ENCODE measurements at places on chromosomes 7 and 10.

GRCh38 chr7:127930341-127931328, 100.6 kb downstream of the LRRC4 start:
- no peak for DNase-seq

GRCh38 chr10:123882681-123883445, 8.7 kb downstream of the CPXM2 start:
- no peak for DNase-seq

- no peak for DNase-seq
Measured at GRCh38 chr10:29183301-29183945, 105.4 kb upstream of the LYZL1 start.

DNA sequence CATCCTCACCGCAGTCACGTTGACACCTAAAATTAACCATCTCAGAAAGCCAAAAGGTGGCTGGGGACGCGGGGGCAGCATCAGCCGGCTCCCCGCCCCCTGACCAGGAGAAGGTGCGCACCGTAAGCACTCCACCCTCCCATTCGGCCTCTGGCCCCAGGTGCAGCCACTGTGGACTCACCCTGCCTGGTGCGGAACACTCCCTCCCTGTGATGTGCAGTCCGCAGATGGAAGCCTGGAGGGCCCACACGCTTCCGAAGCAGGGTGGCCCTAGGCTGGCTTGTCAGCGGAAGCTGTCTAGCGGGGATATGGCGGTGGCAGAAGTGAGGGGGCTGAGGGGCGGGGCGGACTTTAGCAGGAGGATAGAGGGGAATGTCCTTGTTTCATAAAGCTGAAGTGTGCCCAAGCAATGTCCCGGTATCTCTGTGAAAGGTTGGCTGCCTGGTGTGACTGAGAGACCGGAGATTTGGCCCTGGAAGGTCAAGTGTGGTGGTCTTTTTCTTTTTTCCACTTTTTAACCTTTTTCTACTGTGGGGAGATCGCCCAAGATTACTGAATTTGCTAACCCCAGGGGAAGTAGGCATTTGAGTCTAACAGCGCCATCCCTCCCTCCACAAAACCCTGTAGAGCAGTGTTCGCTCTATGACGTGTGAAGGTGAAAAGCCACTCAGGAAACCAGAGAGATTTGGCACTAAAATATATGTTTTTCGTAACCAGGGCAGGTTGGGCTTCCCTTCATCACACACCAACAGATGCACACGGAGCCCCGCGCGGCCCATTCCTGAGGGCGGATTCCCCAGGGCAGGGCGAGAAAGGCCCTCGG, 74.7 kb downstream of the CXCL12 start:
- no peak for DNase-seq

DNA sequence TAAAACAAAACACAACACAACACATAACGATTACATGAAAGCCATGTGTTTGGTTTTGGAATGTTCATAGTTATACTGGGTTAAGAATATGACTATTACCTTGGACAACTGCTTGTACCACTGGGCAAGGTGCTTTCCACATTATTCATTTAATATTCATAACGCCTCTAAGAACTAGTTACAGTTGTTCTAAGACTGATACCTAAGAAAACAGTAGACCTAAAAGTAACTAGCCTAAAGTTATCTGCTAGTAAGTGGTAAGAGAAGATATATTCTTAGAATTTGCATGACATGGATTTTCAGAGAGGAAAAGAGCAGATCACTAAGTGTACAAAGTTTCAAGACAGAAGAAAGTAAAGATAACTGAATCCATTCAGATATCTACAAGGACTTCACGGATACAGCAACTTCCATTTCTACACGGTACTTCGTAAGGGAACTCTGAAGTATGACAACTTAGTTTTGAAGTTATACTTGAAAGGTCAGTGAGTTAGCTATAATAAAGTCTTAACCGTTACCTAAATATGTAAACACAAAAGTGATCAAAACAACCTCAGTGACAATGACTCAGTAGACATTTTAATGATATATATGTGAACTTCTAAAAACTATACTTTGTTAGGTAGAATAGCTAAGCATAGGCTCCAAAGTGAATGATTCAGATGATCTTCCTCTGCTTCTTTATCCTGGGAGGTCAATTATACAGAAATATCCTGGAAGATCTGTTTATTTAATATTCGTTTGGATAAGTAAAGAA, 65.1 kb downstream of the MINDY3 start:
- DNase-seq, result peak; percentile 23

DNA sequence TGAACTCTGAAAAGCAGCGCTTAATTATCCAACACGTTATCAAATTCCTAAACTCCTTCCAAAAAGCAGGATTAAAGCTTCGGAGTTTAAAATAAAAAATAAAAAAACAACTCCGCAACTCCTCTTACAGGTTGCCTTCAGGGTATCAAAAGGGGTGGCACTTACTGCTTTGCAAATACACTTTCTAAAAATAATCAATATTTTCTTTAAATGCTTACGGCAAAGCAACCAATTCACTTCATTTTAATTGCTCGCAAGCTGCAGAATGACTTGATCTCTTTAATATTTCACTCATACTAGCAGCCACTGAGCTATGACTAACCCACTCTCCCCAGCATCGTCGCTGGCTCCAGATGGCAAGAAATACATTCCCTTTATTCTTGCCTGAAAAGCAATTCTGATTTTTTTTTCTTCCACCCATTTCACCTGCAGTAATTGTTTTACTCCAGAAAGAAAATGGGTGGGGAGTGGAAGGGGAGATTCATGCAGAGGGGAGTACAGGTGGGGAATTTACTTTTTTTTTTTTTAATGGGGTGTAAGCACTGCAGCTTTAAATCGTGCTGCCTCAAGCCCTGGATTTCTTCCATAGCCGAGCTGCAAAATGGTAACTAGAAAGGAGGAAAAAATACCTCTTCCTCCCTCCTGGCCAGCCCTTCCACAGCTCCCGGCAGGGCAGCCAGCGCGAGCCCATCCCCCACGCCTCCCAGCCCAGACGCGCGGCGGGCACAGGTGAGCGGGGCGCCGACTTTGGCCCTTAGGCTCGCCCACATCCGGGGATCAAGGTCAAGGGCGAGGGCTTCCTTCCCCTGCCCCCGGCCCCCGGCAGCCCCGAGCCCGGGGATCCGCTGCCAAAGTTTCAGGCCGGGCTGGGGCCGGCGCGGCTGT, 54.2 kb upstream of the FHIP2A start:
- DNase-seq, result peak; percentile 33

DNA sequence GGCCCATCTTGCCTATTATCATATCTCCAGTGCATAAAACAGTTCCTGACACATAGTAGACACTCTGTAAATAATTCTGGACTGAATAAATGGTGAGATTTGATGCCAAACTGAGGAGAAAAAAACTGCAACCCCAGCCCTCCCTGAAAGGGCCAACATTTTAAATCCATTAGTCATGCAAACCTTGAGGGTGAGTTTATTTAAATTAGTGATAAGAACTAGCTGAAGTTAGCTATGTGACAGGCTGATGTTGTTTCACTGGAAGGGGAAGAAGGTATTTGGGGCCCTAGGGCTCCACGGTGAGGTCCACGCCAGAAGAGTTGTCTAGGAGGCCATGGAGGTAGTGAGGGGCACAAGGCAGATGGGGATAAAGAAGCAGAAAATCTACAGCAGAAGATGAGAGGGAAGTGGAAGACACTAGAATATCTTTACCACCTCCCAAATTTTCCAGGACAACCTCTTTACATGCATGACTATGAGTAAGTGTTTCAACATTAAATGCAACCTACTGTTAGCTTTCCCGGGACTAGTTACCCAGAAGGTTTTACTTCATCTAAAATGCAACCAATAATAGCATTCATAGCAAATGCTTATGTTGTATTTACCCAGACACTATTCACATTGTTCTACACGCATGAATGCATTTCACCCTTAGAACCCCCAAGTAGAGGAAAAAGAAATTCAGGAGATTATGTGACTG, 183.2 kb upstream of the LYZL1 start:
- DNase-seq, result peak; percentile 63

DNA sequence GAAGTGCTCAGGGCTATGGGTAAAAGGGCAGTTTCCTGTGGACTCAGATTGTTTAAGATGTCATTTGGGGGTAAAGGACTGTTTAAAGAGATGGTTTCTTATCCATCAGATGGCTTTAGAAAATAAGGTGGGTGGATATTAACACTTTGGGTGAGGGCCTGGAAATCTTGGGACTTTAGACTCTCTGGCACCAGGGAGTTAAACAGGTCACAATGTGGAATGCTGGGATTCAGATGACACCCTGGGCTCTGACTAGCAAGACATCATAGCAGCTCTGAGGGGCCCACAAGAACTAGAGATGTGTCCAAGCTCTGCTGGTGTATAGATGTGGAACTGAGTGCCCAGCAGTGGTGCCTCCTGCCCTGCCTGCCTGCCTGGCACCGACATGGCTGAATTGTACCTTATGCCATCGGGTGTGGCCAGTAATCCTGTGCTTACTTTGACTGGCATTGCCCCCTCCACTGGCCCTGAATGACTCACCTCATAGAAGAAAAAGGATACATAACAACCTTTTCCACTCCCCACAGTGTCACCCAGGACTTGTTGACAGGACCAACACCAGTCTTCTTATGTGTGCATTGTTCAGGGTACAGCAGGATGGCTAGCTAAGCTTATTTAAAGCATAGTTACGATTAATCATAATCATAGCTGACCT, 100.0 kb upstream of the PRR15 start:
- no peak for DNase-seq

DNA sequence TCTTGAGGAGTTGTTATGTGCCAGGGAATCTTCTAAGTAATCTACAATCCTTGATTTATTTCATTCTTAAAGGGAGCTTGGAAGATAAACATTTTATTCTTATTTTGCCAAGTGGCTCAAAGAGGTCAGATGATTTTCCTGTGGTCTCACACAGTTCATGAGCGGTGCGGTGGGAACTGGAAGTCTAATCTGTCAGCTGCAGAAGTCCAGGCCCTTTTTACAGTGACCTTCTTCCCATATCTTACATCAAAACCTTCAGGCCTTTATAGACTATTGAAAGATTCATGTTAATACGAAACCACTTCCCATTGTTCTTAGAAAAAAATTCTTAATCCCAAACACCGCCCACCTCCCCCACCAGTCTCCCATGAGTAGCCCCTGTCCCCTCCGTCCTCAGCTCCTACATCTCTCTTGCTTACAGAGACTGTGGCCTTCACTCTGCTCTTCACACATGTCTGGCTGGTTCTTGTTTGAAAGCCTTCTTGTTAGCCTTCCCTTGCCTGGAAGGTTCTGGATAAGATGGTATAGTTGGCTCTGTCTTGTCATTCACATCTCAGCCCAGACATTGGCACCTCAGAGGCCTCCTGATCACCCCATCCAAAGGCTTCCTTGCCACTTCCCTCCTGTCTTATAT, 61.5 kb downstream of the ITGA8 start:
- no peak for DNase-seq

DNA sequence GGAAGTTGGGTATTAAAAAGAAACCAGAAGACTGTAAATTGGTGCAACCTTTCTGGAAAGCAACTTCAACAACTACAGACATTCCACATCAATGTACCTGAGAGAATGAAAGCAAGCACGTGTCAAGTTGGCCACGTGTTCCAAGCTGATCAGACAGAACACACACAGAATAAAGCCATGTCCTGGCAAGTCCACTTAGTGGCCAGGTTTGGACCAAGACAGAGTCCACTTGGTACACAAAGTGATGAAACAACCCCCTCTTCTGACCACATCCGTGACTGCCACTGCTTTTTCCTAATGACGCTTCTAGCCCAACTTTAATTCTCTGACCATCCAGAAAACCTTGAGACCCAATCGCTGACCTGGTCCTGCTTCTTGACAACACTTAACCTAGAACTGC, 109.4 kb downstream of the ABLIM1 start:
- DNase-seq, result peak; percentile 70

- DNase-seq, result no peak
Measured at GRCh38 chr10:1499359-1499957, 237.9 kb downstream of the ADARB2 start.

DNA sequence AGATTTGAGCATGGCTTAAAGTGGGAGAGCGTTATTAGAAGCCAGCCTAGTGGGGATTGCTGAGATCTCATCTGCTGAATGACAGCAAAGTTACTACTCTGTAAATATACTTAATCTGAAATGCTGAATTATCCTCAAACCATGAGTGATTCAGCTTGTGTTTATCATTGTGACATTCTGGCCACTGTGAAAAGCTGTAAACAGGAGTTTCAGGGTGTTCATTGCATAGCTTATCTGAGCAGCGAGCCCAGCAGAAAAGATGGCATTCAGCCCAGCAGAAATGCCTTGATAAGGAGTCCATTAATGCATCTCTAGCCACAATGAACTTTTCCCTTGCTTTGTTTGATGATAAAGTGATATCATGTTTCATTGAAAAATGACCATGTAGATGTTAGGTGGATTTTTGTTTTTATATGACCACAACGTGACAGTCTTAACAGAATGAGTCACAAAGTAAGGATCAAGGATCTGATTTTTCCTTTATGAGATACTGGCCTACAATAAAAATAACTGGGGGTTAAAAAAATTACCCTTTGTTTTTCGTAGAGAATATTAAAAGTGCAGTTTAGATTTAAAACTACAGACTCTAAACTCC, 7.8 kb downstream of the TES start:
- peak; percentile 94 for DNase-seq

DNA sequence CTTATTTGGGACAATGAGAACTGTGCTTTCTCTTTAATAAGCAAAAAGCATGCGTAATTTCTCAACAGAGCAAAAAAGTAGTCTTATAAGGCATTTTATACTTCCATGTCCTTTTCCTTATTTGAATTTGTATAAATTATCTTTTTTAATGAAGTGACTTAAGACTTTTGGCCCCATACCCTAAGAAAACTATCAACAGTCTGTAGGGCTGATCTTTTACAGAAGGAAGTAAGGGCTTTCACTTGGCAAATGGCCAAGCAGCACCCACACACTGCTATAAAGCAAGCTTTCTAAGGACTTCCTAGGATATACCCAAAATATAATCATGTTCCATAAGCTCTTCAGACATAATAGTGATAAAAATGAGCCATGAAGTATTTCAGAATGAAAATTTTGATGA, 3.4 kb downstream of the CRPPA start:
- no peak for DNase-seq

GRCh38 chr7:155999631-156000489, 187.6 kb upstream of the SHH start:
- no peak for DNase-seq

GRCh38 chr7:37921876-37922275, 1.4 kb downstream of the EPDR1 start:
- no peak for DNase-seq

DNA sequence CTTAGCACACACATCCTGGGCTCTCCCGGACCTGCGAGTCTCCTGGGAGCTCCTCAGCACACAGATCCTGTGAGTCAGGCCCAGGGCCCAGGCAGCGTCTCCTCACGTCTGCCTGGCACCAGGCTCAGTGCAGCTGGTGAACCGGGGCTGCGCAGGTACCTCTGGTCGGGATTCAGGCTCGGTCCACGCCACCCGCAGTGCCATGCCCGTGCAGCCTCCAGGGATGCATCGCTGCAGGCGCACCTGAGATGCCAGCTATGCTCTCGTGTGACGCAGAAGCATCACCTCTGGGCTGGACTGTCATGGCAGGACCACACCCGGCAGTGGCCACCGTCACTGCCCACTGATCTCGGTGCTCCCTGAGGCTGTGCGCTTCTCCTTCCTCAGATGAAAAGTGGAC, 52.0 kb downstream of the NKX6-2 start:
- no peak for DNase-seq

- no peak for DNase-seq
Measured at GRCh38 chr10:35017608-35018007, 72.5 kb downstream of the CUL2 start.

- DNase-seq, result no peak
Measured at GRCh38 chr10:82922046-82922445, 1047.1 kb downstream of the NRG3 start.

GRCh38 chr10:69312528-69312927, 34.2 kb downstream of the HK1 start:
- no peak for DNase-seq

GRCh38 chr10:113704637-113705343, 25.1 kb downstream of the CASP7 start:
- DNase-seq, result peak; percentile 62

Measured in fibroblast of villous mesenchyme (primary cell).